ENCODE measurements at places on chromosomes 5 and 9. TPM values are rescaled to one million over a fixed set of nuclear protein-coding genes. Genes with fewer than 3 reads are reported as not detected.
A peak's percentile ranks its signal among the peaks of the same experiment; 100 is the strongest.

DNA sequence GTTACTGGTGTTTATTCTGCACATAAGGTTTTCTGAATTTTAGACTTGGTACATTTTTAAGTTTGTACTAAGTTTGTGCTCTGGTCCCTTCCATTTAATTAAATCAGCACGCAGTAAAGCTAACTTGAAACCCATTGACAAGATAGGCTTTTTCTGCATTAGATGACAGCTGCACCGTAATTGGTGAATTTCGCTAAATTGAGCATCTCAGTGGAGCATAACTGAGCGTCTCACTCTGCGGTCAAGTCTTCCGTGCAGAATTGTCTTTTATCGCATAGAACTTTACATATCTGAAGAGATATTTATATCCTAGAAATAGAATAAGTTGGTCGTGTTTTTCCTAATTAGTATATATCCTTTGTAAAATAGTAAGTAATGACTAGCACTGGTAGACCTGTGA lies 4.1 kb downstream of the SUB1 start:
- no peak for DNase-seq

GRCh38 chr5:119743927-119744326 lies 114.6 kb downstream of the FAM170A start:
- no peak for DNase-seq

GRCh38 chr5:9784231-9784630 lies 154.1 kb upstream of the TAS2R1 start:
- no peak for DNase-seq

DNA sequence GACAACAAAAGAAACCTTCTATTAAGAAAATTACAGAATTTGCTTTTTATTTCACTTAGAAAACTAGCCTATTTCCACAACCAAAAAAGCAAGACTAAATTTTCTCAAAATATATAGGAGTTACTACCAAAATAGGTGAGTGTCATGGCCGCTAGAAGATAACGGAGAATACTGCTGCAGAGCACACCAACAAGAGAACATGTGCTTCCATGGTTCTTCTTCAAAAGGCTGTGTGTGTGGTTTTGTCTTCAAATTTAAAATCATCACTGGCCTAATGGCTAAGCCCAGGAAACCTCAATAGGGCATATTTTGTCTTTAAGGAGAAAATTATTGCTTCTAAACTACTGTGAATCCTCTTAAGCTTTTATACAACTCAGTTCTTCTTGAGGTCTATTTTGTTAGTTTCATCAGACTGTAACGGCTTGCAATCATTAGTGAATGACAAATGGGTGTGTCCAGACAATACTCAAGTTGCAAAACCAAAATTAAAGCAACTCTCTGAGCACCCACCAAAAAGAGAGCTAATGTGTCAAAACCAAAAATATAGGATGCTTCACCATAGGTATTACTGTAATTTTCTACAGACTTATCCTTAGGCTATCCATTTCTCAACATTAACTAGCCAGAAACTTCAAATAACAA lies 3.3 kb downstream of the SETX start:
- no peak for DNase-seq

DNA sequence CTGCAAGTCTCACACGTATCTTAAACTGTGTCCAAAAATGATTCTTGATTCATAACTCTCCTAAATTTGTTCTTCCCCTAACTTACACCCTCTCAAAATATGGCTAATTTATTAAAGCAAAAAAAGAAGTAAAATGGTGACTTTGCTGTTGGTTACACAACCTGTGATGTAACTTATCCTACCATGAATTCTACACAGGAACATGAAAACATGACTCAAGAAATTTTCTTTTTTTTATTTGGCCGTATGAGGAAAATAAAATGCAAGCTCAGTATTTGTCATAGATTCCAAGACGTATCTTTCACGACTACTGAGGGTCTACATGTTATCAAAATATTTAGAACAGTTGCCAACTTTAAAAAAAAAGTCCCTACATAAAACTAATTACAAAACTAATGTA lies 9.2 kb downstream of the LIFR start:
- no peak for DNase-seq

GRCh38 chr9:4301971-4302427 lies 2.1 kb upstream of the GLIS3 start:
- no peak for DNase-seq

DNA sequence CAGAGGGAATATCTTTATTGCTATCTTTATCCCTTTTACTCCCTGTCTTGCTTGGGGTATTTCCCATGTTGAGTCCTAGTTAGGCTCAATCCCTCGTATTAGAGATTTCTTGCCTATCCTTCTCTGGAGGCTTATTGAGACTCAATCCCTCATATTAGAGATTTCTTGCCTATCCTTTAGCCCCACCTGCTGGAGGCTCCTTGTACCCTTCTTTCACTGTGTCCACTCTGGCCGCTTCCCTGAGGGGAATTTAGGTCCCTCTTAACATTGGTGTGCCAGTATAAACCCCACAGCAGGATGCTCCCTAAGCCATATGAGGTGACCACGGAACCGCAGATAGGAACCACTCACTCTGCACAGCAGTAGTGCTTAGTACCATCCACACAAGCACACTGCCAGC lies 110.7 kb upstream of the MAMDC2 start:
- DNase-seq = no peak

ADRB2 gene
- 34.4 TPM for polyA plus RNA-seq

DNA sequence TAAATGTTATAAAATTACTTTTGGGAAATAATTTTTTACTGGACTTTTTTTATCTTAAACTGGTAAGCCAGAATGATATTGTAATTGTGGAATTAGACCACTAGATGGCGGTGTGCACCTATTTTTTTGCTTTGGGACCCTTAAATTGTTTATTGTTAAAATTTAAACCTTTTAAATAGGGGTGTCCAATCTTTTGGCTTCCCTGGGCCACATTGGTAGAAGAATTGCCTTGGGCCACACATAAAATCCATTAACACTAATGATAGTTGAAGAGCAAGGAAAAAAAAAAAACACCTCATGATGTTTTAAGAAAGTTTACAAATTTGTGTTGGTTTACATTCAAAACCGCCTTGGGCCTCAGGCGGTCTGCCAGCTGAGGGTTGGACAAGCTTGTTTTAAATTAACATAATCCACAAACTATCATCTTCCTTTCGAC lies 28.4 kb upstream of the GADD45G start:
- peak; percentile 39 for DNase-seq

DNA sequence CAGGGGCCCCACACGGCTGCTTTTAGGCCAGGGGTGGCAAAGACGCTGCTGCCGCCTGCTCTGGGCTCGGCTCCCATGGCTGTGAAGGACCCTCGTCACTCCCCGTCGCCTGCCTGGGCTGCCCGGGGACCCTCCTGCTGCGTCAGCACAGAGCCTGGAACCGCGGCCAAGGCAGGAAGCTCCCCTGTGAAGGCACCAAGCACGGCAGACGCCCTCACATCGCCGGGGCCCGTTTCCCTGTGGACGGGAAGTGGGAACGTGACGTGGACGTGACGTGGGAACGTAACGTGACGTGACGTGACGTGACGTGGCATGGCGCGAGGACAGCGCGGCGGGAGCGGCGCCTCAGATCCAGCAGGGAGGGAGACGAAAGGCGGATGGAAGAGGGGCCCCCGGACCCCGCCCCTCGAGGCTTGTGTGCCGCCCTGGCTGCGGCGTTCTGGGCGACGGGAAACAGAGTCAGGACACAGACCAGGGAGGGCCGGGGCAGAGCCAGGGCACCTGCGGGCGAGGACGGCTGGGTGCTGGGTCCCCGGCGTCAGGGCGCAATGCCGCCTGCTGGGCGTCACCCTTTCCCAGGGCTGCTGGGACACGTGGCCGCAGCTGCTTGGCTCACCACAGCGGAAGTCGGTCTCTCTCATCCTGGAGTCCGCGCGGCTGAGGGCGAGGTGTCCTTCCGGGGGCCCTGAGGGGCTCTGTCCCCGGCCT lies 53.1 kb downstream of the MRPL36 start:
- DNase-seq = no peak

DNA sequence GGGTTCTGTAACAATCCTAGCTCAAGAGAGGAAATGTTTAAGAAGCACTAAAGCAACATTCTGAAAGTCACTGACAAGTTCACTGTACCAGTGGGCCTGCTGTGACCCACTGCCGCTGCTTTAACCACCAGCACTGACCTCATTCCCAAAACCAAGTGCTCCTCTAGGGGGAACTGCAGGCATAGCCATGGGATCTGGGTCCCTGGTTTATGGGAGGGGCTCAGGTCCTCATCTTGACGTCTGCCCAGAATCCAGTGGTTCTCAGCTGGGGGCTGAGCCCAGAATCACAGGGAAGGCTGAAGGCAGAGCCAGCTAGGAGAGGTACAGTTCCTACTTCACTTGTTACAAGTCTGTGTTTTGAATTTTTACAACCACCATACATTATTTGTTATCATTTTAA lies 36.1 kb upstream of the SLC2A8 start:
- DNase-seq = no peak

DNA sequence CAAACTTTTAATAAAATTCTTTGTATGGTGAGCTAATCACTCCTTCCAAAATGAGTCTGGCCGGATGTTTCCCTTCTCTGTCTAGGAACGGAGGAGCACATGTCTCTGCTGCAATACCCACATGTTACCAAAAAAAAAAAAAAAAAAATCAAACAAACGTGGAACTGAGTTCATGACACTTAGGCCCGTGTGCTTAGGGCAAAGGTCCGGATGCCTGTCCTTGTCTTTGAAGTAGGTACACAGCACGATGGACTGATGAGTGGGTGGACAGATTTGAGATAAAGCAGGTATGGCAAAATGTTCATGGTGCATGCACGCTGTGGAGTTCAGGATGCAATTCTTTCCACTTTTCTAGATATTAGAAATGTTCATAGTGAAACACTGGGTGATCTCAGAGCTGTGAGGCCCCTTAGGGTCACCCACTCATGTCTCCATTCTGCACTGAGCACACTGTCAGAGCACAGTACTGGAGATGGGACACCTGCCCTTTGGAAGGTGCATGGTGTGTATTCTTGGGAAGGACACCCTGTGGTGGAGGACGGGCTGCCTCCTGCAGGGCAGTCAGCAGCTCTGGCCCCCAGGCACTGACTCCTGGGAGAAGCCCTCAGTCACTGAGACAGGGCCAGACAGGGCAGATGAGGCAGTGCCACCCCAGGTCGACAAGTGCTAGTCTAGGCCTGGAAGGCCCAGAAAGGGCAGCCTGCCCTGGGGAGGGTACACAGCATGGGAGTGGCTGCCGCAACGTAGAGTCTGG lies 43.6 kb downstream of the GADD45G start:
- no peak for DNase-seq

DNA sequence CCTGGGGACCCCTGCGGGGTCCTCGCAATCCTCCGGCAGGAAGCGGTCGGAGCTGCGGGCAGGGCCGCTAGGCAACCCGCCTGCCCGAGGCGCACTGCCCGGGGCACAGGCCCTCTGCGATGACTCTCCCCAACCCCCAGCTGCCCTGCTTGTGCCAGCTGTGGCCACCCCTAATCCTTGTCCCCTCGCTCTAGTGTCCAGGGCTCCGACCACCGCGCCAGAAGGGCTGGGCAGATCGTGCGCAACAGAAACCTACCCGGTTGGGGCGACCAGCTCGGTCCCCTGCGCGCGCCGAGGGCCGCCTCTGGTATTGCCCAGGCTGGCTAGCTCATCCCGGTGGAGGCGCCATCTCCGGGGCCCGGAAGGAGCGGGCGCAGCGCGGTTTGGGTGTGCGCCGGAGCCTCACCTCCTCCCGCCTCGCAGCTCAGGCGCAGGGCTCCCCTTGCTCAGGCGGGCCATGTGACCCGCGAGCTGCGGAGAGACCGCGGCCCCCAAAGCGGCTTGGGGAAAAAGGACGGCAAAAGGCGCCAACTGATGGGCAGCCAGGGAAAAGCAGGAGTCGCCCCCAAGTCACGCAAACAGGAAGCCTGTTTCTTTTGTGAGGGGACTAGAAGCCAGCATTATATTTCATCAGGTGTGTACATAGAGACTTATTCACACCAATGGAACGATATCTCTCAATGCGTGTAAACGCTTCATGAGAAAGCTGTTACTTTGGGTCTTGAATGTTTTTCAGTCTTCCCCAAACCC lies 46.8 kb upstream of the RNF20 start:
- DNase-seq = no peak

TLR4 gene
- 0.62 TPM for polyA plus RNA-seq

GABRA6 gene
- not detected for polyA plus RNA-seq

CDH18 gene
- polyA plus RNA-seq = not detected

GRCh38 chr5:92468295-92468694 lies 1085.2 kb upstream of the ARRDC3 start:
- no peak for DNase-seq

FABP6 gene
- polyA plus RNA-seq = not detected

SLC6A18 gene
- polyA plus RNA-seq = not detected

GRCh38 chr5:34533582-34534522 lies 122.3 kb upstream of the RAI14 start:
- no peak for DNase-seq

- DNase-seq = no peak
Measured at GRCh38 chr9:13427587-13427986, 148.1 kb upstream of the MPDZ start.

TOPORS gene
- polyA plus RNA-seq = 13.9 TPM

DNA sequence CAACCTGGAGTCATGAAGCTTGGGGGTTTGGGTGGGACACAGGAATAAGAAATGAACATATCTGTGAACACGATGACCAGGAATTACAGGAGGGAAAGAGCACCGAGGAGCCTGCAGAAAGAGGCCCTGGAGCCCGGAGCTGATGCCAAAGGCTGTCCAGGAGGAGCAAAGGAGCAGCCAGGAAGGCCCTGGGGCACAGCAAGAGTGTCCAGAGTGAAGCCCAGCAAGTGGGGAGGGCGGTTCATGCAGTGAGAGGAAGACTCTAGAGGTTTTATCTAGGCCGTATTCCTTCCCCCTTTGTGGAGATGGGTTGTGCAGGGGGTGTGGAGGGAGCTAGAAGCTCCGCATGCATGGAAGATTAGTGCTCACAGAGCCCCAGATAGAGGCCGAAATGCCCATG lies 318.4 kb downstream of the GADD45G start:
- no peak for DNase-seq

GRCh38 chr5:62341783-62342475 lies 35.9 kb downstream of the KIF2A start:
- DNase-seq = no peak

NEK6 gene
- 8.8 TPM for polyA plus RNA-seq

C5orf58 gene
- 1.9 TPM for polyA plus RNA-seq

GBGT1 gene
- not detected for polyA plus RNA-seq

DNA sequence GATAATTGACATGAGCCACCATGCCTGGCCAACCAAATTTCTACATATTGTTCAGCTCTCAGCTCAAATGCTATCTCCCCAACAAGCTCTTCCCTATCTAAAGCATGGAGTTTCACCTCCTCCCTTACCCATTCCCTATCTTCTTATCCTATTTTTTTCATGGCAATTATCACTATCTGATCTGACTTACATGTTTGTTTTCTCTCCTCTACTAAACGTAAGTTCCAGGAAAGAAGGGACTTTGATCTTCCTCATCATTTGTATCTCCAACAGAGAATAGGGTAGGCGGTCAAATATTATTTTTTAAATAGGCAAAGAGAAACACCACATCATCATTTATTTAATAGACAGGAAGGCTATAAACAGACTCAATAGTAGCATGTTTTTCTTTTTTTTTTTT lies 130.2 kb downstream of the DCP2 start:
- no peak for DNase-seq

DNA sequence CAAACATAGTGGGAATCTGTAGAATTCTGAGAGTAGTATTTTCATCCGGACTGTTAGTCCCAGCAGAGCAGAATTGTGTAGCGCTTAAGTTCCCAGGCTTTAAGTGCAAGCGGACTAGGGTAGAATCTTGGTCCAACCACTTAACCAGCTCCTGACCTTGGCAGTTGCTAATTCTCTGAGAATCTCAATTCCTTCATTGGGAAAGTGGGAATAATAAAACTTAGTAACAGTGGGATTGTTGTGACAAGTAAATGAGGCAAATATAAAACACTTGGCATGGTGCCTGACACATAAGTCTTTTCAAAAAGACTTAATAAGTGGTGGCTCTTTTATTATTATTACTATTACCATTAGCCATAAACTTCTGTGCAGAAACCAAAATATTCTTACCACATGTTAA lies 8.4 kb upstream of the SLC1A3 start:
- no peak for DNase-seq

All from immature natural killer cell (primary cell).